Renal pelvis (tissue), 12 donors: ENCODE measurements at places on chromosomes 5 and 9. TPM values are rescaled to one million over a fixed set of nuclear protein-coding genes. Genes with fewer than 3 reads are reported as not detected.

- DNase-seq, result no peak
These were observed 576.7 kb upstream of the ADAMTS16 start for GRCh38 chr5:4563400-4563799.

LCN15 gene
- polyA plus RNA-seq, result 0.15 TPM

DNA sequence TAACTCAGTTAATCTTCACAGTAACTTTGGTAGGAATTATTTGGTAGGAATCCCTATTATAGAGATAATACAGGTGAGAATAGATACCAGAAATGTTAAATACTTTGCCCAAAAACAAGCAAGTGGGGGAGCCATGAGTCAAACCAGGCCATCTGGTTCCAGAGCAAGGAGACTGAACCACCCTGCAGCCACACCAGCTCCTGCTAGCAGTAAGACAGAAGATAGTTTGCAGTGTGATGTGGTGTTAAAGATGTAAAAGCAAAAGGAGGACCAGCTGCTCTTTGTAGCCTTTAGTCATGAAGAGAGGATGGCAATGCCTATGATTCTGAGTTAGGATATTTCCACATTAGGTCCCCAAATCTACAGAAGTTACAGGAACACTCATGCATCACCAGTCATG is 101.4 kb downstream of the PRKACG start:
- DNase-seq, result no peak

SGCD gene
- 5.2 TPM for polyA plus RNA-seq

- DNase-seq, result no peak
These were observed 18.5 kb downstream of the NAIF1 start for GRCh38 chr9:128048663-128049062.

PTGES gene
- polyA plus RNA-seq, result 4.3 TPM

DNA sequence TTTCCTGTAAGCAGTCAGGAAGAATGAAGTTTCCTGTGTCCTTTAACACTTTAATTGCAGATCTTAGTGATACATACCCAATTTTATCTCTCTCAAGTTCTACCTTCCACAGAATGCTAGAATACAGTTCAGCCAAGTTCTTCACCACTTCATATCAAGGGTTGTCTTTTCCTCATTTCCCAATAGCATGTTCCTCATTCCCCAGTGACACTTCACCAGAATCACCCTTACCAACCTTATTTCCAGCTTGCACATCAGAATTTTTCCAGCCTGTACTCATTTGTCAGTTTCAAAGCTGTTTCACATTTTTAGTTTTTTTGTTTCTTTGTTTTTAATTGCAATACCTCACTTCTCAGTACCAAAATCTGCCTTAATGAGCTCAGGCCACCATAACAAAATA is 126.1 kb downstream of the ESM1 start:
- no peak for DNase-seq

DNA sequence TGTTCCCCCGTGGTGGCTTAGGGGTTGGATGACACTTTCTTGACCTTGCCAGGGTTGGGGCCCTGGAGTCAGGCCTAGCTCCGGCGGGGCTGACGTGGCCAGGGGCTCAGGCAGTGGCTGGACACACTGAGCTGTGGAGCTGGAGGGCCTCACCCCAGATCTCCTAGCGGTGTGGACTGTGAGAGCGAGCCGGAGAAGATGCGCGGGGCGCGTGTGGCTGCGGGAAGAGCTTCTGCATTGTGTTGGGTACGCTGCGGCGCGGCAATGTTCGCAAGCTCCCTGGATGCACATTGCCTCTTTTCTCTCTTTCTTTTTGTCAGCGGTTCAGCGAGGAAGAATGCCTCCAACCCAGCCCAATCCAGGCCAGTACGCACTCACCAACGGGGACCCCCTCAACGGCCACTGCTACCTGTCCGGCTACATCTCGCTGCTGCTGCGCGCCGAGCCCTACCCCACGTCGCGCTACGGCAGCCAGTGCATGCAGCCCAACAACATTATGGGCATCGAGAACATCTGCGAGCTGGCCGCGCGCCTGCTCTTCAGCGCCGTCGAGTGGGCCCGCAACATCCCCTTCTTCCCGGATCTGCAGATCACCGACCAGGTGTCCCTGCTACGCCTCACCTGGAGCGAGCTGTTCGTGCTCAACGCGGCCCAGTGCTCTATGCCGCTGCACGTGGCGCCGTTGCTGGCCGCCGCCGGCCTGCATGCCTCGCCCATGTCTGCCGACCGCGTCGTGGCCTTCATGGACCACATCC is 4.8 kb downstream of the NR2F1 start:
- DNase-seq, result no peak
